ENCODE measurements at places on chromosomes 3 and 15. TPM values are rescaled to one million over a fixed set of nuclear protein-coding genes. Genes with fewer than 3 reads are reported as not detected.
A peak's percentile ranks its signal among the peaks of the same experiment; 100 is the strongest.

- DNase-seq = no peak
Measured at GRCh38 chr3:128282380-128283196, 129.3 kb downstream of the EEFSEC start.

- no peak for DNase-seq
Measured at GRCh38 chr3:65338571-65338970, 650.8 kb upstream of the ADAMTS9 start.

DNA sequence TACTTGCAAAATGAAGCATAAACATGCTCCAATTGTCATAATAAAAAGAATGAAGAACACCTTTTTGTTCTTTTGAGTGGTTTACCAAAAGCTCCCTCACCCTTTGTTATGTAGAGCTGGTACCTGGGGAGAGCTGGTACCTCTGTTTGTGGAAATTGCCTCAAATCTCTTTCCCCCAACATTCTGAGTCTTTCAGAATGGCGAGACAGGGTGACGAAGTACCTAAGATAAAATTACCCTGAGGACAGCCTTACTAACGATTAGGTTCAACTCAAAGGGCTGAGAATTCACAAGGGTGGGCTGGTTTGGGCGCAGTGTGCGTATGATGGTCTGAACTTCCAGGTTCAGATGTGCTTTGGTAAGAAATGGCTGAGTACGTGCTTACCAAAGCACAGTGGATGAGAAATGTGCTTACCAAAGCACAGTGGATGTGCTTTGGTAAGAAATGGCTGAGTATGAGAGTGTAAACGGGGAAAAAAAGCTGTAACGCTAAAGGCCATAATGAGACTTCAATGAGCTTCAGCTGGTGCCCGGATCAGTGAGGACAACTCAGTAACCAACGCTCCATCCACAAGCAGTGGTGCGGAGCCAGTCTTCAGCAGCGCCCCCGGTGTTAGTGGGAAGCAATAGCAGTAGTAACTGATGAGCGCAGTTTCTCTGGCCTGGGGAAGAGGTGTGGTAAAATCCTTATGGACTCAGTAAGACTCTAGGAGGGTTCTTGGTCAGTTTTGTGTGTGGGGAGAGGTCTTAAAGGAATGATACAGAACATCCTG lies 72.3 kb upstream of the LRIG1 start:
- DNase-seq = no peak

DNA sequence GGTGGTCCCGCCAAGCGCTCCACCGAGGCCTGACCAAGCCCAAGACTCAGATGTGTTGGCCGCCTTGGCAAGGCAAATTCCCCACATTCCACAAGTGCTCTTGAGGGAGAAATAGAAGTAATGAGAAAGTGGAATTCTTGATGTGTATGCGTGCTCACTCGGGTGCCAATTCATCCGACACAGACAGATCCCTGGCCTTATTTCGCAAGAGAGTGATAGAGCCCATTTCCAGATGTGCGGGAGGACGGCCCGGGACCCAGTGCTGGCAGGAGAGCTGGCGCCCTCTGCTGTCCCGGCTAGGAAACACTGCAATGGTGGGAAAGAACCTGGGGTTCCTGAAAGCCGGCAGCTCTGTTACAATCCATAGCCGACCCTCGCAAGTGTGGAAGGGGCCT lies 76.0 kb downstream of the HMG20A start:
- peak; percentile 34 for DNase-seq

DNA sequence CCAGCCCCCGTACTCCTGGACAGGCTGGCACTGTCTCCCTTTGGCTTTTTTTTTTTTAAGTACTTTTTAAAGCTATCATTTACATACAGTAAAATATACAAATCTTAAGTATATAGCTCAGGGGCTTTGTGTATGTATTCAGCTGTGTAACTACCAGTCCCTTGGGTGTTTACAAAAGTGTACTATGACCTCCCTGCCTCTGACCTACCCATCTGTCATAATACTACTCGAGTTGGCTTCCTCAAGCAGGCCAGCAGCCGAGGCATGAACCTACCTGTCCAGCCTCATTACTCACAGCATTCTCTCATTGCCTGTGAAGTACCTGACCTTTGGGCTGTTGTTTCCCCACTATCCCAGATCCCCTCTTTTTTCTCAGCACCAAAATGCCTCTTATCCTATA lies 33.2 kb downstream of the ABHD2 start:
- no peak for DNase-seq

DNA sequence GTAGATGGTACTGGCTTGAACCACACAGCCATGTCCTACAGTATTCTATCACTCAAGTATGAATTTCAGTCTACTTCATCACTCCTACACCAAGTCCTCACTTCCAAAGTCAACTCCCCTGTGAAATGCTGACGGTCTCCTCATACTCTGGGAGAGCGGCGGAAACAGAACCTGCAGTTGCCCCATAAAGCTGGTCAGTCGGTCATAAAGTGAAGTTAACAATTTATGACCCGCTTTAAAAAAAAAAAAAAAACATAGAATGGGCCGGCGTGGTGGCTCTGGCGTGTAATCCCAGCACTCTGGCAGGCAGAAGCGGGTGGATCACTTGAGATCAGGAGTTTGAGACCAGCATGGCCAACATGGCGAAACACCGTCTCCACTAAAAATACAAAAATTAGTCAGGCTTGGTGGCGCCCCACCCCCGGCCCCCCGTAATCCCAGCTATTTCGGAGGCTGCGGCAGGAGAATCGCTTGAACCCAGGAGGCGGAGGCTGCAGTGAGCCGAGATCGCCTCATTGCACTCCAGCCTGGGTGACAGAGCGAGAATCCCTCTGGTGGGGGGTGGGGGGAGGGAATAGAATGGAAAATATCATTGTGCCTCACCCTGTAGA lies 2.1 kb downstream of the TRANK1 start:
- DNase-seq = no peak

GRCh38 chr3:46675426-46675825 lies 18.1 kb downstream of the ALS2CL start:
- DNase-seq = no peak

Gene GUCA1C
- total RNA-seq = not detected

Gene TMEM212
- total RNA-seq = not detected

GRCh38 chr3:49469037-49469935 lies 781 bp upstream of the DAG1 start:
- DNase-seq = peak; percentile 28

Gene GOLGA6L4
- total RNA-seq = 0.28 TPM

DNA sequence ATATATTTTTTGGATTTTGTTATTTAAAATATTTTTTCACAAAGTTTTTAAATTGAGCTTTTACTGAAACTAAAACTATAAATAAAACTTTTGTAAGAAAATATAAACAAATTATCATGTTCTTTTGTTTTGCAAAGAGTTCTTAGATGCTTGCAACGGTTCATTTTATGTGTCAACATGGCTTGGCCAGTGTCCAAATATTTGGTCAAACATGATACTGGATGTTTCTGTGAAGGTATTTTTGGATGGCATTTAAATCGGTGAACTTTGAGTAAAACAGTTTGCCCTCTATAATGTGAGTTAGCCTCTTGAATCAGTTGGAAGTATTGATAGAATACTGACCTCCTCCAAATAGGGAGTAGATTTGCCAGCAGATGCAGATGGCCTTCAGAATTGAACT lies 612.6 kb upstream of the NECTIN3 start:
- no peak for DNase-seq

DNA sequence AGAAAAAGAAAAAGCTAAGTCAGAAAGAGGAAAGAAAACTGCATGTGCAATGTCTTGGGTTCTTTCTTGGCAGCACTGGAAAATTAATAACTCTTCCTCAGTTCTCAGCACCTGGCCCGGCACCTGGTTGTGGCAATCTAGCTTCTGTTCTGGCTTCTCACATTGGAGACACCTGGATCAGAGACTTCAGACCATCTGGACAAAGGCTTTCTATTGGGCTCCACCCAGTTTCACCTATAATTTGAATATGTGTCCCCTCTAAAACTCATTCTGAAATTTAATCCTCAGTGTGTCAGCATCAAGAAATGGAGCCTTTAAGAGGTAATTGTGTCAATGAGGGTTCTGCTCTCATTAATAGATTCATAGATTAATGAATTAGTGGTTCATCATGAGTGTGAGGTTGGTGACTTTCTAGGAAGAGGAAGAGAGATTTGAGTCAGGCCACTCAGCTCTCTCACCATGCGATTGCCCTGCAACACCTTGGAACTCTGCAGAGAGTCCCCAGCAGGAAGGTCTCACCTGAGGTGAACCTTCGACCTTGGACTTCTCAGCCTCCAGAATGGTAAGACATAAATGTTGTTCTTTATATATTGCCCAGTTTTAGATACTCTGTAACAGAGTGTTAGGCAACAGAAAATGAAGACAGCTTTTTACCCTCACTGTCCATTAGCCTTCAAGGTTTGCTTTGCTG lies 679.9 kb downstream of the NTRK3 start:
- no peak for DNase-seq

DNA sequence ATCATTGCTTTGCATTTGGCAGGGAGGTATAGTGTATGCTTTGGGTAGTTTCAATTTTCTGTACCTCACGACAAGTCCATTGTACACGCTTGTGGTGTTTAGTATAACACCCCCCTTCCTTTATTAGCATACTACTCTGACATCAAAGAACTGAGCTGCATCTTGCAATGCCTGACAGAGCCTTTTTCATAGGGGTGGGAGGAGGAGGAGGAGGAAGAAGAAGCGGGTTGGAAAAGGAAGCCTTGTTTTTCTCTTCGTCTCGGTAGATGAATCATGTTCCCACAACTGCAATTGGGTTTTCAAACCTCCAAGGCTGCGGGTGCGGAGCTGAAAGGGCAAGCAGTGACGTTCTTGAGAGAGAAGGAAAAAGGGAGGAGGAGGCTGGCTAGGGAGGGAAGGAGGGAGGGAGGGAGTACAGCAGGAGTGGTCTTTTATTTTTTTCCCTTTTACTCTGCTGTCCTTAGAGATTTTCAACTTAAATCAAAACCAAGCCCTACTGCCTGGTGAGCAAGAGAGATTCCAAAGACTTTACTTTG lies 175.7 kb downstream of the KLHL25 start:
- DNase-seq = no peak

DNA sequence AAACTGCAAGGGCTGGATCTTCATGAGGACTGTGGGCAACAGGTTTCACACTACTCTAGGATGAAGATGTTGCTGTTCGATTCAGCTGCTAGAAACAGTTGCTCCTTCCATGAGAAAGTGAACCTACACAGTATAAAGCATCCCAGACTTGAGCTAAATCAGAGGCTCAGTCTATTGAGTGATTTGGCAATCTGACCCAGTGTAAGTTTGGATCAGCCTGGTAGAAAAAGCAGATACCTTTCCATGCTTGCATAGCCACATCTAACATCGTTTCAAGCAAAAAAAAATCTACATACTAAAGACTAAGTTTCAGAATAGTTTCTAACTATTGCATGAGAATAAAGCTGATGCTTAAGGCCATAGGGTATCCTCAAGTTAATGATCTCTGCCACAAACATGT lies 4.6 kb downstream of the UQCC5 start:
- no peak for DNase-seq

- no peak for DNase-seq
Measured at GRCh38 chr3:154089421-154090420, 31.5 kb upstream of the ARHGEF26 start.

GRCh38 chr3:168197162-168197561 lies 101.4 kb upstream of the GOLIM4 start:
- no peak for DNase-seq

DNA sequence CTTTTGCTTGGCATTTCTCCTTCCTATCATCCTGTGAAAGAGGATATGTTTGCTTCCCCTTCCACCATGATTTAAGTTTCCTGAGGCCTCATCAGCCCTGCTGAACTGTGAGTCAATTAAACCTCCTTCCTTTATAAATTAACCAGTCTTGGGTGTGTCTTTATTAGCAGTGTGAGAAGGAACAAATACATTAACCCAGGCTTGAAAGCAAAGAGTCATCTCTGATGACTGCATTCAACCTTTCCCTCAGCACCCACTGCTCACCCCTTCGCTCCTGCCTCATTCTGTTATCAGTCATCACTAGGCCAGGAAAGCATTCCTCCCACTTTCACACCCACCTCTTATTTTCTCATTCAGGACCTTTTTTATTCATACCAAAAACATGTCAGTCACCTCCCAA lies 59.6 kb upstream of the CASR start:
- DNase-seq = no peak

Gene ADCY5
- total RNA-seq = 0.76 TPM

DNA sequence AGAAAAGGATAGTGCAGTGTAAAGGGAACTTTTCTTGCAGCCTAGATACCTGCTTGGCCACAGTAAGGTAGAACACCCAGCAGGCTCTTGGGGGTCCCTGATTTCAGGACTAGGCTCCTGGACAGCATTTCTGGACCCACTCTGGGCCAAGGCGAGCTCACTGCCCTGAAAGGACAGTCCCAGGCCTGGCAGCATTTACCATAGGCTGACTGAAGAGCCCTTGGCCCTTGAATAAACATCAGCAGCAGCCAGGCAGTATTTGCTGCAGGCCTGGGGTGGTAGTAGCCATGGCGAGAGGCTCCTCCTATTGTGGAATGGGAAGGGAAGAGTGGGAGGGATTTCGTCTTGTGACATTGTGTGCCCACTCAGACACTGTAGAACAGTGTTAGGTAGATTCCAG lies 529.2 kb downstream of the TUSC7 start:
- no peak for DNase-seq

Gene CLDN18
- total RNA-seq = 0.28 TPM

GRCh38 chr3:71191031-71191482 lies 392.5 kb downstream of the FOXP1 start:
- no peak for DNase-seq

- DNase-seq = no peak
Measured at GRCh38 chr3:192957441-192958021, 39.9 kb upstream of the MB21D2 start.

Gene ACTC1
- 9.6 TPM for total RNA-seq

Gene SLC24A5
- 0.05 TPM for total RNA-seq

Gene CLDN16
- total RNA-seq = 0.52 TPM

DNA sequence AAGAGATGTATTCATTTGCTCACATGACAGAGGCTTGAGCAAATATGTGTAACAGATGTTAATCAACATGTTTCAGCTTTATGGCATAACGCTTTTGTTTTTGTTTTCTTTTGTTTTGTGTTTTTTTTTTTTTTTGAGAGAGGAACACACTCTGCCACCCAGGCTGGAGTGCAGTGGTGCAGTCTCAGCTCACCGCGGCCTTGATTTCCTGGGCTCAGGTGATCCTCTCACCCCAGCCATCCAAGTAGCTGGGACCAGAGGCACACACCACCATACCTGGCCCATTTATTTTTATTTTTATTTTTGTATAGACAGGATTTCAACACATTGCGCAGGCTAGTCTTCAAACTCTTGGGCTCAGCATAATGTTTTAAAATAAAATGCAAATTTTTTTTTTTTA lies 1504.4 kb upstream of the CADM2 start:
- no peak for DNase-seq
